ENCODE measurements at places on chromosomes 11 and 22.

DNA sequence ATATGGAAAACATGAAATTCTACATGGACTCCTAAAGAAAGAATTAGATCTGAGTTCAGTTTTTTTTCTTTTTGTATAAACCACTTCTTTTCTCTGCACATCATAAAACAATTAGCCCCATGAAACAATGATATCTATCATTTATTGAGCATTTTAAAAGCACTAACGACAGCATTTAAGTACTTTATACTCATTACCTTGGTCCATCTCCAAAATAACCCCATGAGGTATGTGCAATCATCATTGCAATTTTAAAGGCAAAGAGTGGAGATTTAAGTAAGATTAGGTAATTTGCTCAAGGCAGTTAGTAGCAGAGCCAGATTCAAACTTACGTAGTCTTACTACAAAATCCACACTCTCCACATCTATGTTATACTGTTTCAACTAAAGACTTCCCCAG is 177.7 kb upstream of the RAG2 start:
- DNase-seq, result no peak

DNA sequence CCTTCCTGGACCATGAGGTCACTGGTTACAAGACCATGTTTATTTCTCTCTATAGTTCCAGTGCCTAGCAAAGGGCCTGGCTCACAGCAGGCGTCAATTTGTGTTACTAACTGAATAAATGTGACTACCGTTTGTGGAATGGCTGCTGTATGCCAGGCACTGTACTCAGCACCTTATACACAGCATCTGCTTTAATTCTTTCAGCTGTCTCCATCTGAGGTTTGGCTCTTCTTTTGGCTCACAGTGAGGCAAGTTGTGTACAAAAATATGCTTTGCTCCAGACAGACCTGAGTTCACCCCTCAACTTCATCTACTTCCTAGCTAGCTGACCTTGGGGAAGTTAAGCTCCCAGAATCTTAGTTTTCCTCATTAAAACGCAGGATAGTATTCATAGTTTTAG is 75.3 kb upstream of the PHOX2A start:
- no peak for DNase-seq

GRCh38 chr11:92300876-92301275 is 76.3 kb downstream of the FAT3 start:
- DNase-seq, result no peak

DNA sequence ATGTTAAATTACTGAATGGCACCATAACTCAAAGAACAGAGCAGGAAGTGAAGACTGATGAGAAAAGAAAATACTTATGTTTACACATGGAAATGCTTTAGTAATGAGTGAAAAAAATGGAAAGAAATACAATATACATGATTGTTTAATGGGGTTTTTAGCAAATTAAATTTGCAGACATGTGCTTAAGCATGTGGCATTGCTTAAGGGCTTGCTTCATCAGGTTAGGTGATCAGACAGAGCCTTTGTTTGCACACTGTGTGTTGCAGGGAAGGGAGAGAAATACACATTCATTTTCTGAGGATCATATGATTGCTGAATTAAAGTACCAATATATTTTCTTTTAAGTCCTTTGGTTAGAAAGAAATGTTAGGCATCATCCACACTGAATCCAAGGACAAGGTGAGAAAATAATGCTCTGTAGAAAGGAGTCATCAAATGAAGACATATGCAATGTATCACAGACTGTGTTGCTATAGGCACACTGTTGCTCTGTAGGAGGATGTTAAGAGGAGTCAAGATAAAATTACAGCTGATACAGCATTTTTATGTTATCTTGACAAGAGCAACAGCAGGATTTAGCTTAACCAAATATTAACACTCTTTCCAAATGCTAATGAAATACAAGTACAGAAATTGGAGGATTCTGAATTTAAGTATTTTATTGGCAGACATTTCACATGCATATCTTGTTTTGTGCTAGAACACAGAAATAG is 23.4 kb upstream of the ARHGAP20 start:
- DNase-seq, result no peak

DNA sequence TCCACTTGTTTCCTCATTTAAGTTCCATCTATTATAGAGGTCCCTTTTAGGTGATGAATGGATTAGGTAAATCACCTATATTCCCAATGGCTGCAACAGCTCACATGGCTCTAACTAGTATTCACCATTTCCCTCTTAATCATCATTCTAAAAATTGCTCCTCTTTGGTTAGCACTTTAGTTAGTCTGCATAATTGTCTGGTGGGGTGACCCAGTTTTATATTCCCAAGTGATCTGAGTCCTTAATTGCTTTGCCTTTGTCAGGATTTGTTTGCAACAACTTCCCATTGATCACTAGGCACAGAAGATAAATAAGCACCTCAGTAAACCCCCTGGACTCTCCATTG is 395.2 kb downstream of the RAB38 start:
- no peak for DNase-seq

DNA sequence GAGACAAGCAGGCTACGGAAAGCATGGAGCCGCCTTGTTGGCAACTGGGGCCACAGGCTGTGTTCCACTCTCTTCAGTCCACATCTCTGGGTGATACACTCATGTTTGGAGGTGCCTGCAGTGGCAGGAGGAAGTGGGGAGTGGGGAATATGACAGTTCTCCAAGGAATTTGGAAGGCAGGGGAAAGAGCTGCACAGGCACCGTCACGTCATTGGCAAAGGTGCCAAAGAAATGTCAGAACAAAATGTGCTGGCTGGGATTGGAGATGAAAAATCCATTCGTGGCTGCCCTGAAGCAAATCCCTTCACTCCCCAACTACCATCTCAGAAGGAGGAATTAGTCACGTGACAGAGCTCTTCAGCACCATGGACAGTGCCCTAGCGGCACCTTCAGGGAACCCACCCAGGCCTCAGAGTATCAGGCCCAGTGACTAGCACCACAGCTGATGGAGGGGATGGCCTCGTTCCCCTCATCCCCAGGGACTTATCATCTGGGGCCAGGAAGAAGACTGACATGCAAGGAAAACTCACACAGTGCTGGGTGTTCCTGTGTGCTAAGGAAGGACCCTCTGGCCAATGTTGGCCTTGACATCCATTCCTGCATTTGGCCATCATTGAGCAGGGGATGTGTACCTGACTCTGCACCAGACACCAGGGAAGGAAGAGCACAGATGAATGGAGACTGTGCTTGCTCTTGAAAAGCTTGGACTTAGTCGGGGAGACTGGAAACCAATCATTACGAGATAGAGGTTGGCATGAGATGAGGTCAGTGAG is 48.5 kb upstream of the PRDM11 start:
- DNase-seq, result peak; percentile 32

- DNase-seq, result no peak
Measured at GRCh38 chr11:102478673-102479299, 26.2 kb upstream of the TMEM123 start.

GRCh38 chr11:18634140-18635032 is at the start of gene SPTY2D1:
TSS of gene SPTY2D1 (minus strand) at chr11:18634342. CDS start at chr11:18634257, 85 bp downstream.
- peak; percentile 100 for DNase-seq

DNA sequence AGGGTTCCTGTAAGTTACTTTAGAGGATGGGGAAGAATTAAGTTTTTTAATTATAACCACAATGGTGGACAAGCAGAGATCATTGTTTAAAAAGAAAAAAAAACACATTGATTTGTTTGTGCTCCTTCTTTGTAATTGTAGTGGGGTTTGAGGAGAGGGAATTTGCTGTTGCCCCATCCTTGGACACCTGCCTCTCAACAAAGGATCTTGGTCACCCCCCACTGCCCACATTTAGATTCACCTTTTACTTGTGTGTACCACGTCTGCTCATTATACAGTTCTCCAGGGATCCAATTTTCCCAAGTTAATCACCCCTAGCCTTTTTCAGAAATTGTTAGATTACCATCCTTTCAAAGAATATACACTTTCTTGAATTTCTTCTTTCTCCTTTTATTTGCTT is 53.0 kb downstream of the DNAJC24 start:
- DNase-seq, result no peak

GRCh38 chr11:113971506-113972195 is 3.3 kb upstream of the HTR3A start:
- no peak for DNase-seq

- DNase-seq, result no peak
Measured at GRCh38 chr11:72579816-72580641, 94.2 kb downstream of the PDE2A start.

DNA sequence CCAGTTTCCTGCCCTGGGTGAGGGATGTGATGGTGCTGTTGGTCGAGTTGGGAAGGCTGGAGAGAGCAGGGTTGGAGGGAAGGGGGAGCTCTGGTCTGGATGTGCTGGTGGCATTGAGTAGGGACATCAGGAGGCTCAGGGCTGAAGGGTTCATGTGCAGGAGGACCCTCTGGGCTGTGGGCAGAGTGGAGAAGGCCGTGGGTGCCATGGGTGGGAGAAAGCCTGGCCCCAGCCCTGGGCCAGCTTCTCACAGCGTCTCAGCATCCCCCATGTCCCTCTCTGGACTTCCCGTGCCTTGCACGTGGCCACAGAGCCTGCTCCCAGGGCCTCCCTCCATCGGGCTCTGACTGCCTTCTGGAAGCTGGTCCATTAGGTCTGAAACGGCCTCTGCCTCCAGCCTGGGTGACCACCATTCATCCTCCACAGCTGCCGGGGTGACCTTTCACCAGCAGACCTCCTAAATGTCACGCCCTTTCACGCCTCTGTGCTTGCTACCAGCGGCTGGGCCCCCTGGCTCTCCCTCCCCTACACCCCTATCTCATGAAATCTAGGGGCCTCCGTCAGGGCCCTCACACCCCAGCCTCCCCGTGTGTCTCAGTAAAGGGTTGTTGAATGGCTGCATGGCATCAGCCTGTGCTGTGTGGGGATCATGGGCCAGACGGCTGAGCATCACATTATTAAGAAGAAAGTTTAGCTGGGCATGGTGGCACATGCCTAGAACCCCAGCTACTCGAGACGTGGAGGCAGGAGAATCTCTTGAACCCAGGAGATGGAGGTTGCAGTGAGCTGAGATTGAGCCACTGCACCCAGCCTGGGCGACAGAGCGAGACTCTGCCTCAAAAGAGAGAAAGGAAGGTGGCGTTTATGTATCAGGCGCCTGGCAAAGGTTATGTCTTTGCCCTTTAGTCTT is 25.5 kb downstream of the MYO7A start:
- no peak for DNase-seq

- DNase-seq, result peak; percentile 47
Measured at GRCh38 chr11:114762408-114762807, 84.1 kb downstream of the NXPE2 start.

- DNase-seq, result peak; percentile 75
Measured at GRCh38 chr11:27904358-27905055, 203.4 kb downstream of the KIF18A start.

GRCh38 chr11:100639140-100639539 is 47.9 kb upstream of the ARHGAP42 start:
- DNase-seq, result peak; percentile 64

- no peak for DNase-seq
Measured at GRCh38 chr11:10899121-10899830, 41.4 kb upstream of the ZBED5 start.

- DNase-seq, result no peak
Measured at GRCh38 chr11:4862447-4863236, 13.6 kb upstream of the OR51S1 start.

DNA sequence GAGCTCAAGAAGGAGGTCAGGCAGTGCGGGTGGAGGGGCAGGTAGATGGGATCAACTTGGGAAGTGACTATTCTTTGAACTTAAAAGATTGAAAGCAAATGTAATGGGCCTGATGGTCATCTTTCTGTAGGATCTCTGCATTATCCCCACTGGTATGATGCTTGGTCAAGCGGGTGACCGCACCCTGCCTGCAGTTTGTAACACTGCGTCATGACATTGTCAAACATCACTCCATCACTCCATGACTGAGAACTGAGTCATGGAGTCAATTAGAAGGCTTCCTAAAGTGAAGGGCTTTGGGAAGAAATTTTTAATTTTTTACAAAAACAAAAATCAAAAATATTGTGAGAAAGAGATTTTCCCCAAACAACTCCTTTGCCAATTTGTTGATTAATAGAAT is 62.4 kb upstream of the BMAL1 start:
- DNase-seq, result peak; percentile 83

DNA sequence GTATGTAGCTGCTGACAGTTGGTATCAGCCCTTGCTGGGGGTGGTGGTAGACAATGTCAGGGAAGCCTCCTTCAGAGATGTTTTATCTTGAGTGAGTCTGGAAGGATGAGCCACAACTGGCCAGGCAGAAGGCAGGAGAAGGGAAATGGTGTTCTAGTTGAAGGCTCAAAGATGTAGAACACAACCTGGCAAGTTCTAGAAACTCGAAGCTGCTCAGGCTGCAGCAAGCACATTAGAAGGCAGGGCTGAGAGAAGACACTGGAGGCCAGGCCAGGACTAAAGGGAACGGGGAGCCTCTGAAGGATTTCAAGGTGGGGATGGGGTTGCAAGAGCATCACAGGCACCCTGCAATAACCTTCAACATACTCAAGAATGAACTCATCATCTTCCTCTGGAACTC is 40.4 kb downstream of the USP35 start:
- DNase-seq, result no peak

- DNase-seq, result no peak
Measured at GRCh38 chr11:40186437-40187263, 1272.8 kb downstream of the LRRC4C start.

GRCh38 chr11:63609971-63610580 is 4.2 kb downstream of the PLAAT3 start:
- DNase-seq, result no peak

DNA sequence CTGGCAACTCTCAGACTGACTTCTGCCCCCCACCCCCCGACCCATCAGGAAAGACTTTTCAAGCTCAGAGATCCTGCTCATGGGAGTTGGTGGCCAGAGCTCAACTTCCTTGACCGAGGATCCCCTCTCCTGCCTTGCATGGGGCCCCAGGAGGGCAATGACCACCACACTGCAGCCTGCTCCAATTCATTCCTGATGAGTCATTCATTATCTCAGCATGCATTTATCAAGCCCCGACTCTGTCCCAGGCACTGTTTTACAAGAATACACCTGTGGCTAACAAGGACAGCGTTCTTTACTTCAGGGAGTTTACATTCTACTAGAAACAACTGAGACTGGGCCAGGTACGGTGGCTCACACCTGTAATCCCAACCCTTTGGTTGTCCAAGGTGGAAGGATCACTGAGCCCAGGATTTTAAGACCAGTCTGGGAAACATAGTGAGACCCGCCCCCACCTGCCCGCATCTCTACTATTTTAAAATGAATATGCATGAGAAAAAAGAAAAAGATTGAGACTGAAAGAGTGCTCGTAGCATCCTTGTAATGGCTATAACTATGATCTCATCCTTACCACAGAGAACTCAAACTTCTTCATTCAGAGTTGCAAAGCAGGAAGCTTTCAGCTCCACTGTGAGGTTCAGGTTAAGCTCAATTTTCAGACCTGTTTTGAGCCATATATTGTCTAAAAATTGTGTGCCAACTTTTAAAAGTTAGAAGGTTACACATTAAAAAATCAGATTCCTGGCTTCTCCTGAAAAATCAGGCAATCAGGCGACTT is 60.4 kb downstream of the FEZ1 start:
- no peak for DNase-seq

- DNase-seq, result no peak
Measured at GRCh38 chr11:28480406-28480805, 372.2 kb downstream of the METTL15 start.

- DNase-seq, result no peak
Measured at GRCh38 chr11:114136686-114137640, 77.5 kb downstream of the ZBTB16 start.

GRCh38 chr11:113874581-113875233 is 665 bp downstream of the USP28 start:
- DNase-seq, result peak; percentile 6
